ENCODE measurements at places on chromosomes 11 and 22.

DNA sequence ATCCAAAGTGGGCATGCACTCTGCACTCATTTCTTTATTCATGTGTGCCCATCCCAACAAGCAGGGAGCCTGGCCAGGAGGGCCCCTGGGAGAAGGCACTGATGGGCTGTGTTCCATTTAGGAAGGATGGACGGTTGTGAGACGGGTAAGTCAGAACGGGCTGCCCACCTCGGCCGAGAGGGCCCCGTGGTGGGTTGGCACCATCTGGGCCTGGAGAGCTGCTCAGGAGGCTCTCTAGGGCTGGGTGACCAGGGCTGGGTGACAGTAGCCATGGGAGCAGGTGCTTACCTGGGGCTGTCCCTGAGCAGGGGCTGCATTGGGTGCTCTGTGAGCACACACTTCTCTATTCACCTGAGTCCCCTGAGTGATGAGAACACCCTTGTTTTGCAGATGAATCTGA, 129.3 kb upstream of the B3GAT1 start:
- DNase-seq = no peak

DNA sequence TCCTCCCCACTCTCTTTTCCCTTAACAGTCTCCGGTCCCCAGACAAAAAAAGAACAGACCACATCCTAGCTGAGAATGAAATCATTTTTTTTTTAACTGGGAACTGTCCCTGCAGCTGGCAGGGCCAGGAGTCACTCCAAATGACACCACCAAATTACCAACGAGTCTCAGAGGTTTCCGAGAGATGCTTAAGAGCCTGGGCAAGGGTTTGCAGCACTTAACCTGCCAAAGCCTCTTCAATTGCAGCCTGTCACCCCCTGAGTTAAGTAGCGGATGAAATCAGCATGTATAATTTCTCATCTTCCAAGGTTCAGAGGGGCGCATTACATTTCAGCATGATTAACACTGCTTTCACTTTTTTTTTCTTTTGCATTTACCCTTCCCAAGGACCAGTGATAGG, 71.8 kb downstream of the TENM4 start:
- DNase-seq = no peak

DNA sequence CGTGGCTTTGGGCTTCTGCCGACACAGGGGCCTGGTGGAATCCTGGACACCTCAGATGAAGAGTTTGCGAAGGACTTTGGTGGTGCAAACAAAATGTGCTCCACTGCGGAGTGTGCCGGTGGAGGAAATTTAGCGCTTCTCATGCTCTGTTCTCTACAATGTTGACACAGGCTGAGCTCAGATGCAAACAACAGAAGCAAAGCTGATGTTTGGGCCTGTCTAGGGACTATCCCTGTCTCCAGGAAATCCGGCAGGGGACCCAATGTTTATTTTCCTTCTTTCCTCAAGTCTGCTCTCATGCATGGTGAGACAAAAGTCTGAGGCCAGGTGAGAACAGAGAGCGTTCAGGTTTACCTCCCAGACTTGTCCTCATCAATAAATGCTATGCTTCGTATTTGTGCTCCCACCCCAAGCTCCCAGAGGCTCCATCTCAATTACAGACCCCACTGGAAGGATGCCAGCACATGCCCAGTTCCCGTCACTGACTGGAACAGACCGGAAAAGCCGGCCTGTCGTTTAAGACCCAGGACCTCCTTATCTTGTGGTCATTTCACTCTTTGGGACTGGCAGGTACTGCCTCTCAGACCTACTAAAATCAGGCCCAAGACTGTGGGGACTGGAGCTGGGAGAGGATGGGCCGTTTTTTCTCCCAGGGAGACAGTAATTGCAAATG, 105.7 kb upstream of the B3GAT1 start:
- no peak for DNase-seq

DNA sequence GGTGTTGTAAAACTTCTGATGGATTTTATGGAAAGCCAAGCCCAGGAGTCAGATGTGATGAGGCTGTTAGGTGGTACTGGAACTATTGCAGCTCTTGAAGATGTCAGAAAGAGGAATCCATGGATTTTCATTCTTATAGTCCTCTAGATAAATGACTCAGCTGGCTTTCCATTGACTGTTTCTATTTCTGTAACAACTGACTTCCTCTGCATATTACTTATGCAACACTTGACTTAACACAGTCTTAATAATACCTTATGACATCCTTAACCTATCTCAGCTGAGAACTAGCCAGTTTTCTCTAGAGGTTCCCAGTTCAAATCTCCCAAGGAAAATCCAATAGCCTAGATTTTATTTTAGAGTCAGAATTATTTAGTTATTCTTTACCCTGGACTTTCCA, 263.8 kb downstream of the LUZP2 start:
- DNase-seq = no peak

- DNase-seq = no peak
Observed at GRCh38 chr11:70220920-70221319, 17.8 kb downstream of the FADD start.

- DNase-seq = no peak
Observed at GRCh38 chr11:76302996-76303395, 77.9 kb downstream of the THAP12 start.

- DNase-seq = no peak
Observed at GRCh38 chr11:31617246-31617645, 107.7 kb downstream of the ELP4 start.

DNA sequence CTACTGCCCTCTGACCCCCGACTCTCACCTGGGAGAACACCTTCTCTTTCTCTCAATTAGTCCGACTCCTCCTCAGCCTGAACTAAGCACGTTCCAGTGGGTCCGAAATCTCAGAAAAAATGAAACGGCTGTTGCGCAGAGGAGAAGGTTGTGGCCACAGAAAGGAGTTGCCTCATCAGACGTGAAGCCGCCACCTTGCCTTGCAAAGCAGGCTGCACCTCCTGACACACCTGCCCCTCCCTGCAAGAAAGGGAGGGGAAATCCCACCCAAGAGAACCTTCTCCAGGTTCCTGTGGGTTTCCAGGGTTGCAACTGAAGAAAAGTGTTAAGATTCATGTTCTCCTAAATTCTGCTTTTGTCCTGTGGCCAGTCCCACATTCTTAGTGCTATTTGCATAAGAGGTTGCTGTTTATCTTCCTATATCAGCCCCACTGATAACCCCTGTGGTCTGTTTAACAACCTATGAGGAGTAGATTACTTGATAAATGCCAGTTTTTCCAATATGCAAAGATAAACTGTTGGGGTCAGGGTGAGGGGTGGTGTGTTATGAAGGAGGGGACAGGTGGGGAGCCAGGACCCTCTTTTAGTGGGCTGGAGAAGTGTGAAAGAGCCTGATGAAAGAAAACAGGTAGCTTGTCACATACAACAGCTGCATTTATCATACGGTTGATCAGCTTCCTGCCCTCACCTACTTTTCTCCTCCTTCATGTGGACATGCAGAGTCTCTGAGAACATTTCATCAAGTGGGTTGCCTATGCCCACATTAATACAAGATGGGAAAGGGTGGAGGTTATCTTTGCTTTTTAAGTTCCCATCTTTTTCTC, 18.2 kb downstream of the ZBTB16 start:
- DNase-seq = no peak

Measured in LoVo (cell line).